Transverse colon (tissue), 4 donors: ENCODE measurements at places on chromosomes 3 and 15. TPM values are rescaled to one million over a fixed set of nuclear protein-coding genes. Genes with fewer than 3 reads are reported as not detected.

DNA sequence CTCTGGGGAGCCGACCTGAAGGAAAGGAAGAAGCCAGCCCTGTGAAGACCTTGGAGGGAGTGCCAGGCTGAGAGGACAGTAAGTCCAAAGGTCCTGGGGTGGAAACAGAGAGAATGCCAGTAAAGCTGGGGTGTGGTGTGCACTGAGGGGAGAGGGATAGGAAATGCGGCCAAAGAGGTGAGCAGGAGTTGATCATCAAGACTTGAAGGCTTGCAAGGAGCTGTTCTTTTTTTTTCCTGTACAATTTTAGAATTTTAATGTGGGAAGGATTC lies 73.8 kb downstream of the SYNPR start:
- peak; percentile 71 for DNase-seq
- H3K27me3 ChIP-seq: no peaks in the 10 kb centered on the region
- H3K4me1 ChIP-seq: peaks cover 2% of the 10 kb centered on the region
- no peaks in the 10 kb centered on the region for H3K36me3 ChIP-seq
- no peak overlapping the region for H3K4me3 ChIP-seq

LMCD1 gene
- 26.6 TPM for total RNA-seq

HTR3E gene
- total RNA-seq: 1.8 TPM

- peaks cover 5% of the 10 kb centered on the region for H3K4me1 ChIP-seq
- H3K4me3 ChIP-seq: no peak overlapping the region
- H3K27me3 ChIP-seq: no peaks in the 10 kb centered on the region
- H3K27ac ChIP-seq: no peak overlapping the region
- peak; percentile 37 for DNase-seq
Measured at GRCh38 chr3:48564022-48564421, 441 bp upstream of the UCN2 start.

GRCh38 chr3:191484461-191484860 lies 23.5 kb downstream of the PYDC2 start:
- DNase-seq: no peak
- no peaks in the 10 kb centered on the region for H3K4me1 ChIP-seq
- H3K27ac ChIP-seq: no peak overlapping the region
- no peaks in the 10 kb centered on the region for H3K27me3 ChIP-seq

SAMD7 gene
- total RNA-seq: not detected

- peak overlapping the region; percentile 85 for H3K27ac ChIP-seq
- H3K4me1 ChIP-seq: peaks cover 49% of the 10 kb centered on the region
- no peaks in the 10 kb centered on the region for H3K36me3 ChIP-seq
- H3K27me3 ChIP-seq: no peaks in the 10 kb centered on the region
Measured at GRCh38 chr3:52896613-52897012, 735 bp downstream of the STIMATE start.

DNA sequence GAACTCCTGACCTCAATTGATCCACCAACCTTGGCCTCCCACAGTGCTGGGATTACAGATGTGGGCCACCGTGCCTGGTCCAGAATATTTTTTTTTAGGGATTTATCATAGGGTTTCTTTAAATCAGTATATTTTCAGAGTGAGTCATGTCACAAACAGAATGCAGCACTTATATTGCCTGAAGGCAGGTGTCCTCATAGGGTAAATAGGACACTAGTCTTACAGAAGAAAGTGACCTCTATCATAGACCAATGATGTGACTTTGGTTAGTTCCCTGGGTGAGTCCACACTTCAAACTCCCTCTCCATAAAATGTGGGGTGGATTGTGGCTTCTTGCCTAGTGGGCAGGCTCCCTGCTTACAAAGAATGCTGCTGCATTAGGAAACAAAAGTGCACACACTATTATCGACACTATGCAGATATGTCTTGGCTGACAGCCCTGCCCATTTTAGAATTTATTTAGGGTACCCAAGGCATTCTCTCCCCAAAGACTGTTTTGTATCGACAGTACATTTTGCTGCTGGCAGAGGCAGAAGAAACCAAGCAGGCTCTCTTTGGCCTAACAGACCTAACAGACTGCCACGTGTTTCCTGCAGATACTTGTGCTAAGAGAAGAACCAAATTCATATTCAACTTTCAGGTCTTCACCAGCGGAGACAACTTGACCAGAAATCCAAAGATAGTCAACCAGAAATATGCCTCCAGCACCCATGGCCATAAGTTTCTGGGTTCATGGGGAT lies 125.0 kb downstream of the MOBP start:
- no peak overlapping the region for H3K27ac ChIP-seq
- no peak overlapping the region for H3K4me3 ChIP-seq
- H3K36me3 ChIP-seq: no peaks in the 10 kb centered on the region
- H3K27me3 ChIP-seq: no peaks in the 10 kb centered on the region
- DNase-seq: no peak
- H3K4me1 ChIP-seq: no peaks in the 10 kb centered on the region

GRCh38 chr15:56537881-56538280 lies 72.9 kb upstream of the MNS1 start:
- H3K36me3 ChIP-seq: no peaks in the 10 kb centered on the region
- H3K4me3 ChIP-seq: no peak overlapping the region
- H3K27ac ChIP-seq: no peak overlapping the region
- DNase-seq: peak; percentile 22

- H3K27me3 ChIP-seq: no peaks in the 10 kb centered on the region
- DNase-seq: no peak
- H3K4me3 ChIP-seq: no peak overlapping the region
- H3K36me3 ChIP-seq: no peaks in the 10 kb centered on the region
Measured at GRCh38 chr3:116030131-116030850, 407.0 kb downstream of the GAP43 start.

GRCh38 chr3:65886391-65886790 lies 152.3 kb downstream of the MAGI1 start:
- DNase-seq: no peak
- H3K36me3 ChIP-seq: no peaks in the 10 kb centered on the region
- no peaks in the 10 kb centered on the region for H3K27me3 ChIP-seq
- no peak overlapping the region for H3K4me3 ChIP-seq
- H3K4me1 ChIP-seq: peaks cover 4% of the 10 kb centered on the region

GRCh38 chr15:63968122-63968524 lies 78.2 kb downstream of the DAPK2 start:
- no peaks in the 10 kb centered on the region for H3K27me3 ChIP-seq
- H3K27ac ChIP-seq: peak overlapping the region; percentile 82
- DNase-seq: peak; percentile 10
- H3K4me3 ChIP-seq: no peak overlapping the region
- H3K36me3 ChIP-seq: no peaks in the 10 kb centered on the region
- H3K4me1 ChIP-seq: peaks cover 46% of the 10 kb centered on the region

DNA sequence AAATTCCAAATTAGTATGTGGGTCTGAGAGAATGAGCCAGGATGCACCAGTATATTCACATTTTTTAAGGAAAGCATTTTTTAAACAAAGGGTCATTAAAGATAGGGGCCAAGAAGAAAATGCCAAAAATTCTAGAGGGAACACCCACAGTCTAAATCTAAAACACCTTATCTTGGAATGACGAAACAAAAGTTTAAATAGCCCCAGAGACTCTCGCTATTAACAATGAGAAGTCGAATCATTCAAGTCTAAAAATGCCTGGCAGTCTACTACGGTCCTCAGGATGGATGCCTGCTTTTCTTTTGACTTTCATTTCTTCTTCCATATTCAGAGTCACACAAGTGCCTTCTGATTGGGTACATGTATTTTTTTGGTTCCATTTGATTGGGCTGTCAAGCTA lies 66.3 kb downstream of the SSUH2 start:
- H3K4me1 ChIP-seq: no peaks in the 10 kb centered on the region
- no peaks in the 10 kb centered on the region for H3K36me3 ChIP-seq

DNA sequence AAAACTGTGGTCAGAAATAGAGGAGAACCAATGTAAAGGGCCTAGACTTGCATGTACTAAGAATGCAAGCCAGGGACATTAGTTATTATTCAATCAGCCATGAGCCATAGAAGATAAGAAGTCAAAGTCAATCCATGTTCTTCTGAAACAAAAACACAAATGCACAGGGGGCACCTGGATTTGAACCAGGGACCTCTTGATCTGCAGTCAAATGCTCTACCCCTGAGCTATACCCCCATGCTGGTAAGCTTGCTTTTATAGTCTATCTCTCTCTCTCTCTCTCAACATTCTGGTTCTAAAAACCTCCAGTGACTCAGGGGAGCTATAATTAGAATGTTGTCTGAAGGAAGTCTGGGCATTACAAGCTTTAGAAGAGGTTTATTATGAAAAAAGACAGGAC lies 85.6 kb upstream of the ACP3 start:
- H3K4me1 ChIP-seq: no peaks in the 10 kb centered on the region
- no peak overlapping the region for H3K27ac ChIP-seq
- H3K36me3 ChIP-seq: no peaks in the 10 kb centered on the region
- no peak for DNase-seq

TMEM207 gene
- not detected for total RNA-seq

- H3K27me3 ChIP-seq: peaks cover 9% of the 10 kb centered on the region
- H3K4me1 ChIP-seq: no peaks in the 10 kb centered on the region
- H3K27ac ChIP-seq: no peak overlapping the region
- H3K4me3 ChIP-seq: no peak overlapping the region
Measured at GRCh38 chr15:58078591-58078990, 13.1 kb upstream of the ALDH1A2 start.

GRCh38 chr3:73677336-73678024 lies 52.7 kb upstream of the PDZRN3 start:
- no peak for DNase-seq
- H3K4me1 ChIP-seq: no peaks in the 10 kb centered on the region
- H3K36me3 ChIP-seq: no peaks in the 10 kb centered on the region
- no peak overlapping the region for H3K4me3 ChIP-seq
- no peak overlapping the region for H3K27ac ChIP-seq
- no peaks in the 10 kb centered on the region for H3K27me3 ChIP-seq

LMAN1L gene
- 20.2 TPM for total RNA-seq

DNA sequence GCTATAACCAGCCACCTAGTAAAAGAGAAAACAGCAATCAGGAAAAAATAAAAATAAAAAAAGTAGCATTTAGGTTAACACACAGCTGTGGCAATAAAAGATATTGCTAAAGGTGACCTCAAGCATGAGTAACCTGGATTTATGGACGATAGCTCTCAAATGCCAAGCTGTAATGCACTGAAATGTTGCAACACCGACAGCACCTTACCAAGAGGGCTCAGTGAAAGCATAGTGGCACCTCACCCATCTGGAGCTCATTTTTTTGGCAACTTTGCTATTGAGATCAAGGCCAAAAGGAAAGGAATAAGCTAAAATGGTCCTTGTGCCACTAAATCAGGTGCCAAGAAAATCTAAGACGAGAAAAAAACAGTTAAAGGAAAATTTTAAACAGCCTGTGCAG lies 2.5 kb downstream of the HACD2 start:
- peaks cover 11% of the 10 kb centered on the region for H3K36me3 ChIP-seq
- H3K4me3 ChIP-seq: no peak overlapping the region
- DNase-seq: peak; percentile 29
- H3K27me3 ChIP-seq: no peaks in the 10 kb centered on the region

DNA sequence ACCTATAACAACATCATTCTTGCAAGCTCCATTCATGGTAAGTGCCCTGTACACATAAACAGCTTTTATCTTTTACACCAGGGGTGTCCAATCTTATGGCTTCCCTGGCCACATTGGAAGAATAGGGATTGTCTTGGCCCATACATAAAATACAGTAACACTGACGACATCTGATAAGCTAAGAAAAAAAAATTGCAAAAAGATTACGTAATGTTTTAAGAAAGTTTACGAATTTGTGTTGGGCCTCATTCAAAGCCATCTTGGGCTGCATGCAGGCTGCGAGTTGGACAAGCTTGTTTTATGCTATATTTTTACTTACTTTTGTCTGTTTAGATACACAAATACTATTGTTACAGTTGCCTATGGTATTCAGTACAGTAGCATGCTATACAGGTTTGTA lies 31.6 kb downstream of the ZNF654 start:
- no peak overlapping the region for H3K27ac ChIP-seq
- no peak overlapping the region for H3K4me3 ChIP-seq
- no peak for DNase-seq
- no peaks in the 10 kb centered on the region for H3K36me3 ChIP-seq
- no peaks in the 10 kb centered on the region for H3K27me3 ChIP-seq

- DNase-seq: no peak
- H3K27ac ChIP-seq: peak overlapping the region; percentile 47
- no peaks in the 10 kb centered on the region for H3K36me3 ChIP-seq
- H3K4me1 ChIP-seq: peaks cover 3% of the 10 kb centered on the region
Measured at GRCh38 chr3:58325525-58325992, 7.1 kb upstream of the PXK start.

DNA sequence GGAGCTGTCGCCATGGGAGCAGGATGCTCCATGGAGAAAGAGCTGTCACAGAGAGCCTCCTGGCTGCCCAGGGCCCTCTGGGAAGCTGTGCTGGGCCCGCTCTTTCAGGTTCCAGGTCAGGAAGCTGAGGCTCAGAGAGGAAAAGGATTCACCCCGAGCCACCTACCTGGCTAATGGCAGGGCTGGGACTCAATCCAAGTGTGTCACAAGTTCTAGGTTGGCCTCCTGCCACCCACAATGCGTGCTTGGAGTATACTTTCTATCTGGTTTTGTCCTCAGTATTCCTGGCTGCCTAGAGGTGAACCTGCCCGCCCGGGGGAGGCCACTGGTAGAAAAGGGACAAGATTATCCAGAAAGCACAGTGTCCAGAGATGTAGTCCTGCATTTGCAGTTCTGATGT lies 23.6 kb downstream of the FAH start:
- no peaks in the 10 kb centered on the region for H3K4me1 ChIP-seq
- no peak overlapping the region for H3K27ac ChIP-seq
- DNase-seq: no peak
- no peaks in the 10 kb centered on the region for H3K27me3 ChIP-seq

DNA sequence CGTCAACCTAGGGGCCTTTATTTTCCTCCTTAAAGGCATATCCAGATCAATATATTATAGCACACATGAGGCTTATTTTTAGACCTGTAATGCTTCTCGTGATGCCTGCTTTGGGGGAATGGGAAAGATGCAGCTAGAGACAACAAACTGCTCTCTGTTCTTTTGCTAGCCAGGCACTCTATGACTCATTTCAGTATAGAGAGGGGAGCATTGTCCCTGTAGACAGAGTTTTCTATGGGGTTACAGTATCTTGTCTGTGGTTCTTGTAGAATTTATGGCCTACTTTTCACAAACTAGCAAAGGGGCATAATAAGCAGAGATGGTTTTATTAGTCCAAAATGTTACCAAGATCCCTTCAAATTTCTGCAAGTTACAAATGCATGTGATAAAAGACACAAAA lies 305.6 kb downstream of the LSAMP start:
- H3K4me1 ChIP-seq: peaks cover 6% of the 10 kb centered on the region
- H3K27me3 ChIP-seq: no peaks in the 10 kb centered on the region
- DNase-seq: no peak
- H3K4me3 ChIP-seq: no peak overlapping the region
- no peaks in the 10 kb centered on the region for H3K36me3 ChIP-seq

ANKRD28 gene
- 39.0 TPM for total RNA-seq
